Natural killer cell (primary cell): ENCODE measurements at places on chromosomes 1 and 21. TPM values are rescaled to one million over a fixed set of nuclear protein-coding genes. Genes with fewer than 3 reads are reported as not detected.
A peak's percentile ranks its signal among the peaks of the same experiment; 100 is the strongest.

DNA sequence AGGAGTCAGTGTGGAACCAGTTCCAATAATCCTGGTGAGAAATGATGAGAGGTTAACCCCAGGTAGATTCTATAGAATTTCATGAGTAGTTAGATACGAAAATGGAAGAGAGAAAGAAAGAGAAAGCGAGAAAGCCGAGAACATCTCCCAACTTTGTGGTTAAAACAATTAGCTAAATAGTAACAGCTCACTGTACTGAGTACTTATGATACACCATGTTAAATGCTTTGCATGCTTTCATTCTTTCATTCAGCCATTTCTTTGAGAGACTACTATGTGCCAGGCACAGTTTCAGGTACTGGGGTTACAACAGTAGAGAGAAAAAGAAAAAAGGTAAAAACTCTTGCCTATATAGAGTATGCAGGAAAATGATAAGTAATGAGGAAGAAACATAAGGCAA is 109.7 kb upstream of the SYT6 start:
- DNase-seq = no peak

DNA sequence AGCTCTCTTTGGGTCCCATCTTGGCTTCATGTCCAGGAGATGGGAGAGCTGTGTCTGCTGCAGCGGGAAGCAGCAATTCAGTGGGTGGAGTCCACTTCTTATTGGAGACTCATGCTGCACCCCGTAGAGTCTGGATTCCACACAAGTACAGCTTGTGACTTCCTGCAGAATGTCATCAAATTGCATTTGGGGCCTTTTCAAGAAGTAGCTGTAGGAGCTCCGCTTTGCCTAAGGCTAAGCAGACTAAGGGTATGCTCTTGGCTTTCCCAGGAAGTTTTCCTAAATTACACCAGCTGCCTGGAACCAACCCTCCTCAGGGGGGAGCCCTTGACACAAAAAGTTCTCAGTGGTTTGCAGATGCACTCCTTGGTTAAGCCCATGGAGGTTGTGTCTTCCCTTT is 5.7 kb upstream of the MOB3C start:
- DNase-seq = no peak

DNA sequence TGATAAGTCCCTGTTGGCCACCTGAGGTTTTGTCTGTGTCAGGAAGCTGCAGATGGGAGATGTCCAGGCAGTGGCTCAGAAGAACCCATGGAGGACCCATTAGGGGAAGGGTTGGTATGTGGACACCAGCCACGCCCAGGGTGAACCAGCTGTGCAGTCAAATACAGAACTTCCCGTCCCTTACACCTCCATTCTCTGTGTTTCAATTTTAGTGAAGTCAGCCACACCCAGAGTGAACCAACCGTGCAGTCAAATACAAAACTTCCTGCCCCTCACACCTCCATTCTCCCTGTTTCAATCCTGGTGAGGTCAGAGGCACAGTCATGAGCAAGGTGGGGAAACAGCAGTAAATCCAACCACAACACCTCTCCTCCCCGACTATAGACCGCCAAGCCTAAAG is 27.4 kb downstream of the BACE2 start:
- no peak for DNase-seq

GRCh38 chr1:117664314-117664713 is 58.5 kb downstream of the TENT5C start:
- peak; percentile 93 for DNase-seq

TNFRSF18 gene
- total RNA-seq = 54.7 TPM

- peak; percentile 76 for DNase-seq
Observed at GRCh38 chr1:15323351-15323988, 76.4 kb downstream of the FHAD1 start.

DNA sequence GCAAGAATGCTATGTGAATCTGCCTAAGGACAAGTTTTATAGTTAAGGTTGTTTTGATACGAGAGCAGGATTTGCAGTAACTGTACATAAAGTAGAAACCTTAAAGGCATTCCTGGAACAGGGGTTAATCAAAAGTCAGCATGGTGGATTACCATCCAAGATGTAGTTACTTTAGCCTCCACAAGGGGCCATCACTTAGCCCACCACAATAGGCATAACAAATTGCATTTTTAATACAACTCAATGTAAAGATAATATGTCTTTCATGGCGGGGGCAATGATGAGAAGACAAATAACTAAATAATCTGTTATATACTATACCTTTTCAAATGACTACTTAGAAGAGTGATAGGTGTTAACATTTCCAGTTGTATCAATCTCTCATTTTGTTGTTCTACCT is 611.2 kb upstream of the ADGRL4 start:
- no peak for DNase-seq

CFHR2 gene
- not detected for total RNA-seq

NCF2 gene
- 14.8 TPM for total RNA-seq

- DNase-seq = no peak
Observed at GRCh38 chr1:82567348-82567747, 766.6 kb downstream of the ADGRL2 start.

DNA sequence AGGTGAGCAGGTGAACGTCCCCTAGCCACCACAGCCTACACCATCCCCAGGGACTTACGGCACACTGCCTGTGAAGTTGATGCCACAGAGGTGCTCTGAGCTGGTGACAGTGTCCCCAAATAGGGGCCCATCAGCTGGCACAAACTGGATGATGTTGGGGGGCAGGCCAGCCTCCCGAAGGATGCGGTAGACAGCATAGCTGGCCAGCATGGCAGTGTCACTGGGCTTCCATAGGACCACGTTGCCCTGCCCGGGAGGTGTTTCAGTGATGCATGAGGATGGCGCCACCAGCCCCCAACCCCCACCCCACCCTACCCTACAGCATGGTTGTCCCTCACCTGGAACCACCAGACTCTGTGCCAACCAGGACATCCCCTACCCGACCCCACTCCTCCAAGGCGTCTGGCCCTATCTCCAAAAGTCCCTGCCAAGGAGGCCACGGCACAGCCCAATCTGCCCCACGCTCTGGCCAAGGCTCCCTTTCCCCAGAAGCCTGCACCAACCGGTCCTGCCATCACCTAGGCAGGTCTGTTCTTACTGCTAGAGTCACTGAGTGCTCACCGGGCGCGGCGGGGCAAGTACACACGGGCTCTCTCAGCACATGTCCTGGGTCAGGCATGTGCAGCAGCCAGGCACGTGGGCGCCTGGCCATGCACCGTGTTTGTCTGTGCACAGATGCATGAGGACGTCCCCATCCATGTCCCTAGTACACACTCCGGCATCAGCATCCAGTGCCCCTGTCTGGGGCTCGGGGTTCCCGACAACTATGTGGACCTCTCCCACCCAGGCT is 20.5 kb downstream of the ALDH4A1 start:
- no peak for DNase-seq
